ENCODE measurements at places on chromosomes 7 and 10.
A peak's percentile ranks its signal among the peaks of the same experiment; 100 is the strongest.

DNA sequence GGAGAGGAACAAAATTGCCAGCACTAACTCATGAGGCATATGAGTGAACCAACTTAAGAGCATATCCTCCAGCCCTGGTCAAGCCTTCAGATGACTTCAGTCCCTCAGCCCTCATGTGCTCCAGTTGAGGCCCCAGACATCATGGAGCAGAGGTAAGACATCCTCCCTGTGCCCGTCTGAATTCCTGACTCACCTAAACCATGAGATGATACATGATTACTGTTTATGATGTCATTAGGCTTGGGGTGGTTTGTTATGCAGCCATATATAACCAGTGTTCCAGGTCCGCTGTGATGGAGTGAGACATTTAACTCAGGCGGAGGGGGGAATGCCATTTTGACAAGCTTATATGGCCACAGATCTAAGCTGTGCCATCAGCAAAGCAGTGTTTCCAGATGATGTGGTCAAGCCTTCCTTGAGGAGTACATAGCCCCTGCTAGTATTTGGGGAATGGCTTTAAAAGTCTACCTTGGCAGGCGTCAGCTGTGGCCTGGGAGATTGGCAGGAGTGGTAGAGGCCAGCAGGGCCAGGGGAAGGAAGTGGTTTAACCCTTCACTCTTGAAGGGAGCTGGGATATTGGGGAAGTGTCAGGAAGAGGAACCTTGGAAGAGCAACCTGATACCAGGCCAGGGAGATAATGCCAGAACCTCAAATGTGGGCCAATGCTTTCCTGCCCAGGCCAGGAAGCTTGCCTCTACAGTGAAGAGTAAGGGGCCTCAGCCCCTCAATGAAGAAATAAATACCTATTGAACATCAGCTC lies 343.0 kb upstream of the PODXL start:
- no peak for DNase-seq

DNA sequence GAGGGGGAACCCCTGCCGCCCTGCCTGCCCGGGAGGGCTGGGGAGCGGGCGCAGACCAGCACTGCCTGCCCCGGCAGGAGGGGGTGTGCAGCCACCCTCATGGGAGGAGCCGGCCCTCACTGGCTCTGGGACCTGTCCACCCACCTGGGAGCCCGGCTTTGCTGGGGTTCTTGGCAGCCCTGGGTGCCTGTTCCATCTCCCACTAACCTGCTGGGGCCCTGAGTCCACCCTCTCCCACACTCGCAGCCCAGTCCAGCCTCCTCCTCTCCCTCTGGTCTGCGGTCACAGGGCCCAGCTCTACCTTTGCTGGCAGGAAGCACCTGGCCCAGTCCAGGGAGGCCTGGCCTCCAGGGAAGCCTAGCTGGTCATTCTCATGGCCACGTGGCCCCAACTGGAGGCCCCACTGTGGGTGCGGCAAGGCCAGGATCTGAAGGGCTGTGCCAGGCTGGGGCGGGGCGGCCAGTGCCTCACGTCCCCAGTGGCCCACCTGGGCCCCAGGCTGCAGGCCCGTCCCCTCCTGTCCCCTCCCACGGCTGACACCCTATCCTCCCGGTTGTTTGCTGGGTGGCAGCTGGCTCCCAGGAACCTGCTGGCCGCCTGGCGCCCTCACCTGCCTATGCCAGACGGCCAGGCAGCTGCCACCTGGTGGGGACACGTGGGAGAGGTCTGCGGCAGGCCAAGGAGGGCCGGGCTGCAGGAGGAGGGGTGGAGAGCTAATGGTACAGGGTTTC lies at the start of gene TMEM184A:
Gene TMEM184A, minus strand, starts transcription at position 393 of the 731 bp plus-strand sequence. CDS start 721 bp downstream, outside the sequence.
- no peak for DNase-seq

- no peak for DNase-seq
Observed at GRCh38 chr10:98560565-98560964, 113.8 kb upstream of the HPS1 start.

DNA sequence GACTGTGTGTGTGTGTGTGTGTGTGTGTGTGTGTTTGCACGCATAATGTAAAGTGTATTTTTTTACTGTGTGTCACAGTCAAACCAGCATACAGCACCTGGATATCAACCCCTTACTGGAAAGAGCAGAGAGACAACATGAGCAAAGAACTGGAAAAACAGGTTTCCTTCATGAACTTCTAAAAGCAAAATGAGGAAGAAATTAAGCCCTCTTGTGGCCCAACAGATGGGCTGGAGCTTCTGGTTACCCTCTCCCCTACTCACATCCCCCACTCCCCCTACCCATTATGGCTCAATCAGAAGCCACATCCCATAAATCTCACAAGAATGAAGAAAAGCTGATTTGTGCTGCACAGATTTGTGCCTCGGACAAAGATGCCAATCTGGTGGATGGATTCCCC lies 36.2 kb downstream of the PDE1C start:
- no peak for DNase-seq

- DNase-seq: peak; percentile 10
Observed at GRCh38 chr7:151286148-151286547, 37.7 kb upstream of the SMARCD3 start.

GRCh38 chr7:140304191-140304799 lies 94.0 kb downstream of the SLC37A3 start:
- no peak for DNase-seq

DNA sequence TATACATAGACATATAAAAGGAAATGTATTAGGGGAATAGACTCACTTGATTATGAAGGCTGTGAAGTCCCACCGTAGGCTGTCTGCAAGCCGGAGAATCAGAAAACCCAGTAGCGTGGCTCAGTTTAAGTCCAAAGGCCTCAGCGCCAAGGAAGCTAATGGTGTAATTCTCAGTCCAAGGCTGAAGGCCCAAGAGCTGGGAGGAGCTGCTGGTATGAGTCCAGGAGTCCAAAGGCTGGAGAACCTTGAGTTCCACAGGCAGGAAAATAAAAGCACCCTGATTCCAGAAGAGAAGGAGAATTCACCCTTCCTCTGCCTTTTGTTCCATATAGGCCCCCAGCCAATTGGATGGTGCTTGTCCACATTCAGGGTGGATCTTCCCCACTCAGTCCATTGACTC lies 166.2 kb upstream of the TAC1 start:
- no peak for DNase-seq

DNA sequence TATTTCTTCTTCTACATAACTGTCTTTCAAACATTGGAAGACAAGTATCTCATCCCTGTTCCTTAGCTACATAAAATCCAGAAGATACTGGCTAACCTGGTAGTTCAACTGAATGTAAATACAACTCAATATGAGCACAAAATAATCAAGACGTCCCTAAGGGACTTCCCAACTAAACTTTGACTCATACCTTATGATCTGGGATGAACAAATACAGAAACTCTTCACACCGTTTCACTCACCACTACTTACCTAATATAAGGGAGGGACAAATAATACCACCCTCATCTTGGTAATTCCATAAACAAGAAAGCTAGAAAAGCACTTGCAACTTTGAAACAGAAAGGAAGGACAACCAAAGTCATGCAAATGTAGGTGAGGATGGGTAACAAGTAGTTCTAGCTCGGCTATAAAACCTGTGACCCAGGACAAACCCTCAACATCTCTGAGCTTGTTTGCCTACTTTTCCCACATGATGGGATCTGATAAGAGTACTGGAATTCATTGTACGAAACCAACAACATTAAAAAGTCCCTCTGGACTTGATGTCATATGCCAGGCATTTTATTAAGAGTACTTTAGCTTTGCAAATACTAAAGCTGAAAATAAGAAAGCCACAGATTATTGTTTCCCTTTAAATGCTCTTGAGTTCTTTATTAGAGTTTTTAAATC lies 121.9 kb downstream of the STRA8 start:
- DNase-seq: no peak

DNA sequence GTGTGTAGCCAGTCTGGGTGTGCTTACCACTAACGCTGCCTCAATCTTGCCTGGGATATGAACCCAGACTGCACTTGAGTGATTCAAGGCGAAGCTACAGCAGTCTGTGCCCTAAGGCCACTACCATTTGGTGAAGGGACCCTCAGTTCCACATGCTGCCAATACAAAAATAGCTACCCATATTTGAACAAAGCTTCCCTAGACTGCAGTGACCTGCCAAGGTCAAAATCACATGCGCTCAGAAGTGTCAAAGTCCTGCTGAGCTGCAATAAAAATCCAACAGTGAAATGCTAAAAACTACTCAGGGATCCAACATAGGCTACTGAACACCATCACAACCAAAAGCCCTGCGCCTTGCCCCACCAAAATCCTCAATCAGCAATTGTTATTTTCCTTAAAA lies 472.3 kb upstream of the VSTM2A start:
- DNase-seq: no peak

GRCh38 chr10:32317795-32318357 lies 29.1 kb downstream of the EPC1 start:
- no peak for DNase-seq

DNA sequence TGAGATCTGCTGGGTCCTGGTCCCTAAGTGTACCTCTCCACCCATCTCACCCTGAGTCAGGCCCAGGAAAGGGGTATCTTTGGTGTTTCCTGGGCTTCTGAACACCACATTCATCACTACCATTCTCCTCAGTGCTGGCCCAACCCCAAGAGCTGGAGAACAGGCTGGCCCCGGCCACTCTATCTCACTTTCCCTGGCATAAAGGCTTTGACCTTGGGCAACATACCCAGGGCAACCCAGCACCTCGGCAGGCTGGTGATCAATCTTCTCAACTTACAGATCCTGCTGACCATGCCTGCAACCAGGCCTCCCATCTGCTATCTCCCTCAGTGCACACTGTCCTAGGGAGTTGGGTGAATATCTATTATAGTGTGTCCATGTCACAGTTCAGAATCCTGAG lies 2.1 kb downstream of the VSIR start:
- DNase-seq: no peak

DNA sequence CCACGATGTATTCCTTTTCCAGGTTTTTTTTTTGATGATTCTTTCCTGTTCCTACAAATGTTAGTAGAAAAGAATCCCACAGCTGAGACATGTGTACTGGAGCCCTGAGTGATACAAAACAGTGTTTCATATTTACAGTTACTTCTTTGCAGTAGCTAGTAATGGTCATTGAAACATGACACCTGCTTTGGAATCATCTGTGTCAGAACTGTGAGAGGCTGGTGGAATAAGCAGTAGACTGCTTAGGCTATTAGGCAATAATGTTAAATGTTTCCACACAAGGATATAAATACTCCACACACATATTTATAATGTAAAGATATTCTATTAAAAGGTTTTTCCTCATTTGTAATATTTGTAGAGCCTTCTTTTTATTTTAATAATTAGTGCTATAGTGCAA lies 394.0 kb downstream of the THSD7A start:
- peak; percentile 49 for DNase-seq

GRCh38 chr7:29896685-29897411 lies 90.5 kb downstream of the WIPF3 start:
- DNase-seq: no peak

GRCh38 chr7:75920431-75921161 lies 5.6 kb downstream of the POR start:
- DNase-seq: no peak

DNA sequence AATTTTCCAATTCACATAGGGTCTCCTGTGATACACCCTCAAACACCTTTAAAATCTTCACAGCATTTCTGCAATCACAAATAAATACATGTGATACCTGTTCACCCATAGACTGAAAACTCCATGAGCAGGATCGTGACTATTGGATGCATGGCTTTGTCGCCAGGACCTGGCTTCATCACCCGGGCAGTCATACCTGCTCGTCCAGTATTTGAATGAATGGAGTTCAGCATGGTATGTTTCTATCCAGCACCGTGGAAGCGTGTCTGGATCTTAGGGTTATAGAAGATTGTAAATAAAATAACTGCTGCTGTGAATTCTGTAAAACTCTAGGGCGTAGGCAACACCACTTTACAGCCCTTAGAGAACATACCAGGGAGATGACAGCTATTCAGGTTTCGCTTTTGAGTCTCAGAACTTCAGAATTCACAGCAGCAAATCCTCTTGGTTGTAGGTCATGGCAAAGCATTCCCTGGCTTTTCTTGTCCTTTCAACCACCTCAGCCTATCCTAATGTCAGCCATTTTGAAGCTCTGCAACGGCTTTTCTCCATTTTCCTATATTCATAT lies 47.4 kb upstream of the USP6NL start:
- DNase-seq: no peak

DNA sequence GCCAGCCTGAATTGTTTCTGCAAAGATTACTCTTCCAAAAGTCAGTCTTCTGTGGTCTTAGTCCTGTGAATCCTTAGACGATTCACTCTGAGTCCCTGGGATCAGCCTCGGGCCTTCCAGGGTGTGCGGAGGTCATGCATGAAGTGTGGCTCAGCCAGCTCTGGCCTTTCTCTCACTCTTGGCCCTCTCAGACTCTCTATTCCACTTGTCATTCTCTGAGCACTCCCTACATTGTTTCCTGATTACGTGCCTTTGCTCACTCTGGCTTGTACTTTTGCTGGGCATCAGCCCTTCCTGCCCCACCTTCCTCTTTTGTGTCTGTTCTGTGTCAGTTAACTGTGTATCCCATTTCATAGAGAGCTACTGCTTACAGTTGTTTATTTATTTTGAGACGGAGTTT lies 36.0 kb downstream of the CCNY start:
- no peak for DNase-seq

DNA sequence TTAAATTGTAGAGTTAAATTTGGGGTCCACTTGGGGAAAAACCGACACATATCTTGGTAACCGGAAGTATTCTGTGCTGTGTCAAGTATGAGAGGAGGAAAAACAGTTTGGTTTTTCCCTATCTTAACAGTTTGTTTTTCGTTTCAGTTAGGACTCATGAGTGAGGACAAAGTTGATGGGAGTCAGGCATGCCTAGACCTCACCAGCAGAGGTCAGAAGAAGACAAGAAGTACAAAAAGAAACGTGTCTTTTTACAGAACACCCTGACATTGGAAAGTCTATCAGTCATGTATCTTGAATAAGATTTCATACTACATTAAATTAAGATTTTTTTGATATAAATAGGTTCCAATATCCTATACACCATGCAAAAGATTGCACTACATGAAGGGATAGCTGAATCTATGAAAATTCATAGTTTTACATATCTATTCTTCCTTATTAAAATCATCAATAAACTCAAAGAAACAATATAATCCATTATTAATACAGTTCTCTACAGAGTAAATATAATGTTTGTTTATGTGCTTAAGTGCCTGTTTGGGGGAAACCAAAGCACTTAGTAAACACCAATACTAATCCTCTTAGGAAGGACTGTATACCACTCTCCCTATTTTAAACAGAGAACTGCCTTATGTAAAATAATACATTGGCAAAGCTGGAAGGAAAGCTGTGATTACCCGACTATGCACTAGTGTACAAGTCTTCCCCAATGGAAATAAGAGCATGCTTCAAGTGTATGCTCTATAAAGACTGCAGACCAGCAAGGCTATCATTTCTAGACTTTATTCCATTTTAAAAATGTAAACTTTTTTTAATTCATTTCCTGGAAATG lies 95.6 kb downstream of the USP6NL start:
- DNase-seq: peak; percentile 57

DNA sequence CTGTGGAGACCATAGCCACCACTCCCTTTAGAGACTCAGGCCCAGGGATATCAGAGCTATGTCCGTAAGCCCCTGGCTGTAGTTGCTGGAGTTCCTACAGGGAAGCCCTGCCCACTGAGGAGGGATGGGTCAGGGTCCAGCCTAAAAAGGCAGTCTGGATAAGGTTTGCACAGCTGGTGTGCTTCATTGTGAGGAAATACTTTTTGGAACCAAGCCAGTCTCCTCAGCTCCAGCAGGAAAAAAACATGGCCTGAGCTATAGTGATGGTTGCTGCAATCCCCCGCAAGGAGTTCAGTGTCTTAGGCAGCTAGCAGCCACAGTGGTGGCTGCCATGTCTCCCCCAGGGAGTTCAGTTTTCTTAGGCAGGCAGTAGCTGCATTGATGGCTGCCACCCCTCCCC lies 52.6 kb upstream of the CYP2C8 start:
- no peak for DNase-seq

- peak; percentile 36 for DNase-seq
Observed at GRCh38 chr7:5248201-5248885, 34.4 kb upstream of the SLC29A4 start.

GRCh38 chr7:33076737-33077136 lies 14.2 kb upstream of the NT5C3A start:
- DNase-seq: no peak

All from fibroblast of skin of right quadriceps (primary cell).